Activated naive CD8-positive, alpha-beta T cell treated with anti-CD3 and anti-CD28 coated beads, Interleukin-2, amount 50 U/mL, for 24 hours (primary cell): ENCODE measurements at places on chromosomes 6 and 20.

GRCh38 chr20:1696521-1697209, 39.1 kb upstream of the SIRPG start:
- DNase-seq = no peak

- no peak for DNase-seq
Measured at GRCh38 chr6:144195671-144196270, 45.5 kb downstream of the STX11 start.

- DNase-seq = no peak
Measured at GRCh38 chr6:140077827-140078560, 703.5 kb upstream of the CITED2 start.

GRCh38 chr20:20371681-20372080, 3.8 kb downstream of the INSM1 start:
- no peak for DNase-seq

DNA sequence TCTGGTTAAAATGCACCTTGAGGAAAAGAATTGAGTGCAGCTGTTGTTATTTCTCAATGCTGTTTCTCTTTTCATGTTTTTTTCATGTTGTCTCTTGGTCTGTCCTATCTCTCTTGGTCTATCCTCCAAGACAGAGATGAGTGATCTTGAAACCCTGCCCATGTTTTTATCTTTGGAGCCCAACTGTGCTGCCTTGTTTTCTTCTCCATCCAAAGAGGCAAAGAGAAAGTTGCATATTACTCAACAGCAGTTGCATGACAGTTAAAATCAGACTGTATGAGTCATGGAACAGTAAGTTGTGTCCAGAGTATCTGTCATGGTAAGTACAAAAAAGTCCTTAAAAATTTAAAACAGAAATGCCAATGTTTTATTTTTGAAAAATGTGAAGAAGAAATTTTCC, 26.2 kb downstream of the BCAS1 start:
- DNase-seq = no peak
